ENCODE measurements at places on chromosomes 16 and 17.

DNA sequence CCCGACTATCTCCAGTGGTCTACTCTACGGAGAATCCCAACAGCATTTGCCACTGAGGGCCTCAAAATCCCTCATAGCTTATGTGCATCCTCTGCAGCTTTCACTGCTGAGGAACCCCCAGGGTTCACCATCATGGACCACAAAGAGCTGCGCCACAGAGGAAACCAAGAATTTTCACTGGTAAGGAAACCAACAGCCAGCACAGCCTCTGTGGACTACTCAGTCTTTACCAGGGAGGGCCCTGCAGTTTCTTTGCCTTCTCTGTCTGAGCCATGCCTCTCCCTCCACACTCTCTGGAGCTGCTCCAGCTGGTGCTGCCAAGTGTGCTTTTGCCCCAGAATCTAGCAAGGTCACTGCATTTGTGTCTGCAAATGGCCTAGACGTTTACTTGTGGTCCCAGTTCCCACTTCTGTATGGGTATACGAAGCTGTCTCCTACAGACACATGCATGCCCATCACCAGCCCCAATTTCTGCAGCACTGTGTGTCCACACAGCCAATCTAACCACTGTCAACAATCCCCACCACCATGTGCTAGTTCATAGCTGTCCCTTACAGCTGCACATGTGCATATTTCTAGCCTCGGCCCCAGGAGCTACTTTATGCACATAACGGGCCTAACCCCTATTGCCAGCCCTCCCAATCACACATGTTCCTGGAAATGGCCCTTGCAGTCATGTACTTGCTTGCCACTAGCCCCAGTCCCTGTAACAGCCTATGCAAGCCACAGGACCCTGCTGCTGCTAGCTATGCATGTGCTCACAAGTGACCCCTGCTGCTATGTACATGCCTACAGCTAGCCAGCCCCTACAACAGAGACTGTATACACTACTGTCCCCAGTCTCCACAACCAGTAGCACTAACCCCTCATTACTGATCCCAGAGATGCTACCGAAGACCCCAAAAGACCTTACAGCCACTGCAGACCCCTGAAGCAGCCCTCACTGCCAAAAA lies 1437.4 kb downstream of the CDH11 start:
- no peak for DNase-seq

- no peak for DNase-seq
These were observed 1.3 kb downstream of the CMTR2 start for GRCh38 chr16:71287911-71288310.

GRCh38 chr17:43367737-43368242 lies 31.0 kb upstream of the ARL4D start:
- DNase-seq = peak; percentile 62

GRCh38 chr17:58694826-58695225 lies 2.4 kb downstream of the RAD51C start:
- no peak for DNase-seq

GRCh38 chr16:56363181-56363716 lies 62.1 kb downstream of the AMFR start:
- DNase-seq = no peak

GRCh38 chr16:19223235-19224170 lies 55.5 kb downstream of the SYT17 start:
- peak; percentile 76 for DNase-seq

DNA sequence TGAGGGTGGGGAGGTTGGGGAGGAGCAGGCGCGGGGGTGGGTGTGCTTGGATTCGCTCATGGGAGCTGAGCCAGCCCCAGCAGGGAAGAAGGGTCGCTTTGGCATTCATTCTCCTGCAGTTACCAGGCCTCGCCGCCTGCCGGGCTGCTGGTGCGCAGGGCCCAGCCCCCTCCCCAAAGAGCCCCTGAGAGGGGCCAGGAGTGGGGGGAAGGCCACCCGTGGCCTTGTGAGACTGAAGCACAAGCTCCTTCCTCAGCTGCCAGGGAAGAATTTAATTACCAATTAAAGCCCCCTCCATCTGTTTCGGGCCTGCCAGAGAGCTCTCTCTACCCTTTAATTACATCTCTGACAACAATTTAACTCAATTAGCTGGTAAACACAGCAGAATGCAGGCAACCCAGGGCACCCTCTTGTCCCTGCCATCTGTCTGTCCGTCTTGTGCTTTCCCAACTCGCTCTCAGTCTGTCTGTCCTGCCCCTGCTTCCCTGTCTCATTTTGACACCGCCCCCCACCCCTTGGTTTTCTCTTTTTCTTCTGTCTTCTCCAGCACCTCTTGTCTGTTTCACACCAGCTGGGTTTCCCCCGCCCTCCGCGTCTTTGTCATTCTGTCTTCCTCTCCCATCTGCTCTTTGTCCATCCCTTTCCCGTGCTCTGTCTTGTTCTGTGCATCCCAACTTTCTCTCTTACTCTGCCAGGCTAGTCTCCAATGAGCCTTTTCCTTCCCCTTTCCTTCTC lies 32.7 kb downstream of the CDK5RAP3 start:
- no peak for DNase-seq

GRCh38 chr16:2708955-2709587 lies 11.0 kb downstream of the PRSS27 start:
- DNase-seq = no peak

- no peak for DNase-seq
These were observed 12.6 kb upstream of the MRPL38 start for GRCh38 chr17:75917141-75917916.

DNA sequence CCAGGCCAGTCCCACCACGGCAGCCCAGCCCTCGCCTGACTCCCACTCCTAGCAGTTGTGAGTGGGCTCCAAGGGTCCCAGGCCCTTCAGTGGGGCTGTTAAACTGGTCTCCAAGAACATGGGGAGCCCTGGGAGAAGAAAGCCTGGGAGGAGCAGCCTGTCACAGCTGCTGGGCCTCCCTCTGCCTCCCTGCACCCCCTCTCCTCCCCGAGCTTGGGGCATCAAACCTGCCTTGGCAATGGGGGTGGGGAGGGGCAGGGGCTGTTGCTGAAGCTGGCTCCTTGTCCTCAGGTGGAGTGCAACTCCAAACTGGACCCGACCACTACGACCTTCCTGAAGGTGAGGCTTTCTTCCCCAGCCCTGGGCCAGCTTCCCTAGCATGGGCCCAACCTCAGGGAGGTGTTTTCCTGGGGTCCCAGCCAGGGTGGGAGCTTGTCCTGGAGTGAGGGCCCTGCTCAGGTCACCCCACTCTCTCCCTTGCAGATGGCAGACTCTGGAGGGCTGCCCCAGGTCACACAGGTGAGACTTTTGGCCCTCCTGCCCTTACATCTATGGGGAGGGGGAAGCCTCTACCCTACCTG lies 6.6 kb upstream of the SETD6 start:
- DNase-seq = no peak

- DNase-seq = no peak
These were observed 20.5 kb upstream of the LASP1NB start for GRCh38 chr17:38904892-38905291.

- peak; percentile 92 for DNase-seq
These were observed 11.4 kb upstream of the TCAP start for GRCh38 chr17:39653662-39654331.

GRCh38 chr16:86884390-86884650 lies 306.0 kb downstream of the FOXL1 start:
- DNase-seq = no peak

DNA sequence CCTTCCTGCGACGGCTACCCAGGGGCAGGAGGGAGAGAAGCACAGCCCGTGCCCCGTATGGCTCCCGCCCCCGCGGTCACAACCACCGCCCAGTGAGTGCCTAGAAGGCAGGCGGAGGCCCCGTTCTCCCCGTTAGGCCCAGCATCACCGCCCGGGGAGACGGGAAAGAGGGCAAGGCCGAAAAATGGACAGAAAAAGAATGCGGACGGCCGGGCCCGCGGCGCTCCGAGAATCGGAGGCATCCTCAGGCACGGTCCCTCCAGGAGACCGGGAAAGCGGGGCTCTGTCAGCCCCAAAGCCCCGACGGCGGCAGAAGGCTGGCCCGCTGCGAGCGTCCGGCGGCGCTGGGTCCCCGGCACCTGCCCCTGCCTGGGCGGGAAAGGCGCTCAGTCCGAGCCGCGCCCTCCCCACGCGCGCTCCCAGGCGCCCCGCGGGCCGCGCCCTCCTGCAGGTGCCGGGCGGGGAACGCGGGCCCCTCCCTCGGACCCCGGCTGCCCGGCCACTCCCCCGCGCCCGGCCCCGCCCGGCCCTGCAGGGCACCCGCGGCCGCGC lies 407 bp downstream of the MCRIP1 start:
- DNase-seq = peak; percentile 76

DNA sequence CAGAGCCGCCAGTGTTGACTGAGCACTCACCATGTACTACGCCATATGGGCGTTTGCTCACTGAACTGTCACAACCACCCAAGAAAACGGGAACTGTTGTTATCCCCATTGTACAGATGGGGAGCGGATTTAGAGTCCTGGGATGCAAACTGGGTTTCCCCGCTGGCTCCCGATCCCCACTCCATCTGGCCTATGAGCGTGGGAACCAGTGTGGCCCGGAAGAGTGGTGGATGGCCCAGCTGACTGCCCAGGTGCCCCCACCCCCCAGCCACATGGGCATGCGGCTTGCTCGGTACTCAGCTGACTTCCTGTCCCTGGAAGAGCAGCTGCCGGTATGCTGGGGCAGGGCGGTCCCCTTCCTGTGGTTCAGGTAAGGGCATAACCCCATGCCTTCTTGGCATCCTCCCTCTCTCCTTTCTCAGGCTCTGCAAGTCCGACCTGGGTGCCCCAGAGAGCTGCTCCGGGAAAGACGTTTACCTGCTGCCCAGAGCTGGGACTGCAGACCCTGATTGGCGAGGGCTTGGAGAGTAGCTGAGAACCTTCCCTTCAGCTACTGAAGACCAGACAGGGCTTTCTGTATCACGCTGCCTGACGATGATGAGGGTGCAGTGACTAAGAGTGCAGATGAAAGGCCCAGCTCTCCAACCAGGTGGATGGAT lies 16.2 kb downstream of the SOCS3 start:
- peak; percentile 87 for DNase-seq

GRCh38 chr16:4676831-4677230 lies 16.5 kb upstream of the NUDT16L1 start:
- DNase-seq = peak; percentile 38

- DNase-seq = peak; percentile 49
These were observed 834 bp upstream of the TXNDC11 start for GRCh38 chr16:11743308-11744074.

DNA sequence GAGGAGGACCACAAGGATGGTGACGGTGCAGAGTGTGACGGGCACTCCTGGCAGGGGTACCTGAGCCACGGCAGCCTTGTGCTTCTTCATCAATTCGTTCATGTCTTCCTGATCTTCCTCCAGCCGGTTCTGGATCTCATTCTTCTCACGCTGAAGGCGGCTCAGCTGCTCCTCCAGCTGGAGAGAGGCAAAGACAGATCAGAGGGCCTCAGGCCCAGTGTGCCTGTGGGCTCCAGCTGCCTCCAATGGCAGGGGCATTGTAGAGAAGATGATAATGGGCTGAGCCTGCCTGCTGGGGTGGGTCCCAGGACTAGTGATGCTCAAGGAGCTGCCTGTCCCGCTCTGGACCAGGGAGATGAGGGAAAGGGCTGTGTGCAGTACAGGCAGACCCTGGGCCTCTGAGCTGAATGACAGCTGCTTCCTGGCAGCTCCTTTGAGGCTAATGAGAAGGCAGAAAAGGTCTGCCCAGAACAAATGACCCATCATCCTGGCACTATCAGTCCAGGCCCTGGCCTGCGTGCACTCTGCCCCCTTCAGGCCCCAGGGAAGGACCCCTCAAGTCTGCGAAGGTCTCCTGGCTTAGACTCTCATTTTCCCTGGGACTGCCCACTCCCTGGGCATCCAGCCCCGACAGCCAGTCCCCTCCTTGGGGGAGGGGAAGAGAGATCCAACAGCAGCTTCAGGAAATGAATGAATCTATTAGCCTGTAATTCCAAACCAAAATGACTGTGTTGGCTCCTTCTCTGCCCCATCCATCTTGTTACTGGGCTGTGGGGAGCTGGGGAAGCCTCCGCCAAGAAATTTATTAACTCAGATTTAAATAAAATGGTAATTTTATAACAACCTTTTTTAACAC lies 48.0 kb downstream of the PIPOX start:
- no peak for DNase-seq

DNA sequence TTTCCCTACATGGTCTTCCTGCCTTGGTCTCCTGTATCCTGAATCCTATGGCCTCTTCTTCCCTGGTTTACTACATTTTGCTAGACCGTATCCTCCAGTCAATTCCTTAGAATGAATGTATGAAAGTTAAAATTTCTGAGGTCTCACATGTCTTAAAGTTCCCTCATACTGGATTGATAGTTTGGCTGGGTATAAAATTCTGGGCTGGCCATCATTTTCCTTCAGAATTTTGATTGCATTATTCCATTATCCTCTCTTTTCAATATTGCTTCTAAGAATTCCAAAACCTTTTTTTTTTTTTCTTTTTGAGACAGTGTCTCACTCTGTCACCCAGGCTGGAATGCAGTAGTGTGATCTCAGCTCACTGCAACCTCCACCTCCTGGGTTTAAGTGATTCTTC lies 10.8 kb downstream of the NOD2 start:
- no peak for DNase-seq

- DNase-seq = no peak
These were observed 8.7 kb upstream of the PRKCB start for GRCh38 chr16:23827057-23827456.

- no peak for DNase-seq
These were observed 14.2 kb downstream of the CBX4 start for GRCh38 chr17:79824893-79825579.

DNA sequence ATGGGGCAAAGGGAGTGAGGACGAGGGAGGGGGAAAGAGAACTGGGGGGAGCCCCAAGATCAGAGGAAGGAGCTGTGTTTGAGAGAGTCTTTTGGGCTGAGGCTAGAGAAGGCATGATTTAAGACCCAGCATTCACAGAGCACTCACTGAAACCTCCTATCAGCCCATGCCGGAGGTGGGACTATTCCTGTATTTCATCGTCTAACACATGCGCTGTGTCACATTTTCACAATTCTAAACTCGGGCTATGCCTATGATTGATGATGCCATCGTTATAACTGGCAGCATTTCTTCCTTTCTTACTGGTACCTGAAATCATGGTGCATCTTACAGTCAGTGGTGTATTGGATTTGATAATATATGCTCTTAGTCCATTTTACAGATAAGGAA lies 3.5 kb downstream of the FAM171A2 start:
- DNase-seq = no peak

DNA sequence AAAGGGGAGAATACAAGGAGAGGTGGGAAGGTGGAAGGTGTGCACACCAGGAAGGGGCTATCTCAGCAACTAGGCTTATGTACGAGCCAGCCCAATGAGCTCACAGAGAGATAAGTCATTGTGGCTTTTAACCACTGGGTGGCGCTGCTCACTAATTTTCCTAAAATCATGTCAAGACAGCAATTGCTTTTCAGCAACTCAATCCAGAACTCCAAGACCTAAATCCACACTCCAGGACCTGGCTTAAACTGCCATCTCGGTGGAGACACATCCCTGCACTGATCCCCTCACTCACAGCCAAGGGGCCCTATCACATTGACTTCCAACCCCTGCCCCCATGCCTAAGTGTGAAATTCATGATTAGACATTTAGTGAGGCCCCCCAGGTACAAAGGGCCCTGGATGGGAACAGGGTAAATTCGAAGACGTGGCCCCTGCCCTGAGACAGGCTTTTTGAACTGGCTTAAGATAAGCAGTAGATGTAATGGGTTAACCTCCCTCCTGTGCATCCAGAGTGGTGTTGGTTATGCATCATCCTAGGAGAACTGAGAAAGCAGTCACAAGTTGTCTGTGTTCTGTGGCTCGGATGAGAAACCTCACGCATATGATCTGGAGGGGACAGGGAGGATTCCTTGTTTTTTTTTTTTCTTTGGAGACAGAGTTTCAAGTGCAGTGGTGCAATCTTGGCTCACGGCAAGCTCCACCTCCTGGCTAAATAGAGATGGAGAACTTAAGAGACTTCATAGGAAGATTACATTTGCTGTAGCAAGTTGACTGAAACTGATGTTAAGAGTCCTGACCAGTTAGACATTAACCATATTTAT lies 11.5 kb downstream of the CCL16 start:
- DNase-seq = peak; percentile 86
